ENCODE measurements at places on chromosomes 1 and 21.

- peak; percentile 92 for DNase-seq
Observed at GRCh38 chr21:46056450-46056903, 41.4 kb upstream of the COL6A2 start.

GRCh38 chr1:7988576-7988975 is 27.1 kb downstream of the PARK7 start:
- no peak for DNase-seq

DNA sequence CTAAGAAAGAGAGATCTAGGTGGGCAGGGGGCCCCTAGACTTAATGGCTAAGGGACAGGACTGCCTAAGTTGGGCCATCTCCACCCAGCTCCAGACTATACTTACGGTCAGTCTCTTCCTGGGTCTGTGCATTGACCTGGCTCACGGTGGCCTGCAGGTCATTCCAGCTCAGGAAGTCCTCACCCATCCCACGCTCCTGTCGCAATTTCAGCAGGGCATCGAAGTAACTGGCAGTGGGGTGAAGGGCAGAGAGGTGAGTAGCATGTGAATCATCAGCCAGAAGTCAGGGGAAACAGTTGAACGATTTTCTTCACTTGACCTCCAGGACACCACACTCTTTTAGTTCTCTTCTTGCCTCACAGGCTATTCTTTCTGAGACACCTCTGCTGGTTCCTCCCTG is 20.5 kb downstream of the IQGAP3 start:
- DNase-seq, result no peak

- DNase-seq, result no peak
Observed at GRCh38 chr1:48771561-48771960, 5.1 kb downstream of the BEND5 start.

GRCh38 chr1:95984798-95985374 is 736.7 kb upstream of the PTBP2 start:
- no peak for DNase-seq

GRCh38 chr1:187605736-187606135 is 777.0 kb downstream of the PLA2G4A start:
- DNase-seq, result no peak

- DNase-seq, result no peak
Observed at GRCh38 chr1:20178634-20179370, 7.1 kb upstream of the UBXN10 start.

- no peak for DNase-seq
Observed at GRCh38 chr1:10211805-10212410, 1.5 kb downstream of the KIF1B start.

DNA sequence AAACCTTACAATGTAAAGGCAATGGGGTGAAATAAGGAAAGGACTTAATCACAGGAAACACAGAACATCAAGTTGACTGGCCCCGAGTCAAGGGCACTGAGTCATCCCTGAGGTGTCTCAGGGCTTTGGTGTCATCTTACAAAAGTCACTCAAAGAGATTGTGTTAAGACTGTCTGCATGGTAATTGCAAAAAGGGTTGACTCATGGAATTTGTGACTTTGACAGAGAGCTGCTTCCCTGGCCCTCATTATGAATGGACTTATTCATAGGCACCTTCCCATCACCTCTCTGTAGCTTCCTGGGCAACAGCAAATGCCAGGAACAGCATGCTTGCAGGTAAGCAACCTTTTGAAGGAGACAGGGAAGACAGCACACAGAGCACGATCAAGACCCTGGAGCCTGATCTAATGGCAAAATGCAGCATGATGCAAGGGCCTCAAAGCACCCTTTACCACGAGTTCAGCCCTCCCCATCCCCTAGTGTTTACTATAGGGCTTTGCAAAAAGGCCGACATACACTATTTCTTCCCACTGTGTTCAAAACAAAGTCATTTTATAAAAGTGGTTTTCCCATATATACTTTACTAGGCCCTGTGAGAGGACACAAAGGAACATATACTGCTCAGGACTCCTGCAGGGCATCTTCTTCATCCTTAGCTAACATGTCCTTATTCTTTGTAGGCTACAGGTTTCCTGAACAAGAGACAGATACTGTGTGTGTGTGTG is 17.1 kb downstream of the ZP4 start:
- peak; percentile 94 for DNase-seq

- no peak for DNase-seq
Observed at GRCh38 chr1:27009601-27010197, 3.0 kb downstream of the TENT5B start.

DNA sequence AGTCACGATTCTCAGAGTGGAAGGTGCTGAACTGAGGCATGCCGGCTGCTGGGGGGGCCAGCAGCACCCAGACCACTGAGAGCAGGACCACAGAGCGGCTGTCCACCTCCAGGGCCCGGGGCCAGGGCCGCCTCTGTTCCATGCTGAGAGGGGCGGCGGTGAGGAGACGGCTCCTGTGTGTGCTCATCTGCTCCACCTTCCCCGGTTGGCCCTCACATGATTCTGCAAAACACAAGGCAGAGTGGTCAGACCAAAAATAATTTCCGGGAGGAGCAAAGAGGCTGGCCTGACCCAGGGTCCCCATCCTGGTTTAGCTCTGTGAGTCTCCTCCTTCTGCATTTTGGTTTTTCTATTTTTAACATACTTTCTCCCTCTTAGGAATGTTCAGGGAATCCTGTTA is 26.4 kb downstream of the PLXNA2 start:
- DNase-seq, result no peak

GRCh38 chr1:232384171-232384883 is 245.6 kb downstream of the SIPA1L2 start:
- no peak for DNase-seq

- DNase-seq, result no peak
Observed at GRCh38 chr1:6207075-6207885, 1.4 kb downstream of the RNF207 start.

DNA sequence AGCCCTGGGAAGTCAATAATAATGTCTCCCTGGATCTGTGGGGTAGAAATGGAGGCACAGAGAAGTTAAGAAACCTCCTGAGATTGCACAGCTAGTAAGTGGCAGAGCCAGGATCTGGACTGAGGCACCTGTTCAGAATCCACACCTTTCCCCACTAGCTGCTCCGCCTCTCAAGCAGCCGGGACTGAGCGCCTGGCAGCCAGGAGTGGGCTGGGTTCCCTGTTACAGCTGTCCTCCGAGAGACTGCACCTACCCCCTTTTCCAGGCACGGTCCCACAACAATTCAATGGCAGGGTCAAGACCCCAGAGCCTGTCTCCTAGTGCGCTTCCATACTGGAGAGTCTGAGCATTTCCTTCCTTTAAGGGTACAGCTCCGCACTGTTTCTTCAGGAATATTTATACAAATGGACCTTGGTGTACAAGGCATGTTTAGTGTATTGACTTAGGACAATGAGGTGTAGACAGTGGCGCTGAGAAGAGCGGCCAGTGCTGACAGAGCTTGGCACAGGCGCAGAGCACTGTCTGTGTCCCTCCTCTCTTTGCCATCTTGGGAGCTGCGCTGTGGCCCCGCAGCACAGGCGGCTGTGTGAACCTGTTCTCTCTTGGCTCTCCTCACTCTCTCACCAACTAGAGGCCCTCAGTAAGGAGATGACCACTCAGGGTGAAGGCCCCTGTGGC is 24.4 kb downstream of the GRHL3 start:
- no peak for DNase-seq

DNA sequence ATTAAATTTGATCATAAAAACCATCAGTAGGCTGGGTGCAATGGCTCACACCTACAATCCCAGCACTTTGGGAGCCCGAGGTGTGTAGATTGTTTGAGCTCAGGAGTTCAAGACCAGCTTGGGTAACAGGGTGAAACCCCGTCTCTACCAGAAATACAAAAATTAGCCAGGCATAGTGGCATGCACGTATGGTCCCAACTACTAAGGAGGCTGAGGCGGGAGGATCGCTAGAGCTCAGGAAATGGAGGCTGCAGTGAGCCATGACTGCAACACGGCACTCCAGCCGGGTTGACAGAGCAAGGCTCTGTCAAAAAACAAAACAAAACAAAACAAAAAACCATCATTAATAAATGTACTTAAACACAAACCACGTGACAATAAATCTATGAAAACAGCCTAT is 61.0 kb downstream of the ARID4B start:
- no peak for DNase-seq

DNA sequence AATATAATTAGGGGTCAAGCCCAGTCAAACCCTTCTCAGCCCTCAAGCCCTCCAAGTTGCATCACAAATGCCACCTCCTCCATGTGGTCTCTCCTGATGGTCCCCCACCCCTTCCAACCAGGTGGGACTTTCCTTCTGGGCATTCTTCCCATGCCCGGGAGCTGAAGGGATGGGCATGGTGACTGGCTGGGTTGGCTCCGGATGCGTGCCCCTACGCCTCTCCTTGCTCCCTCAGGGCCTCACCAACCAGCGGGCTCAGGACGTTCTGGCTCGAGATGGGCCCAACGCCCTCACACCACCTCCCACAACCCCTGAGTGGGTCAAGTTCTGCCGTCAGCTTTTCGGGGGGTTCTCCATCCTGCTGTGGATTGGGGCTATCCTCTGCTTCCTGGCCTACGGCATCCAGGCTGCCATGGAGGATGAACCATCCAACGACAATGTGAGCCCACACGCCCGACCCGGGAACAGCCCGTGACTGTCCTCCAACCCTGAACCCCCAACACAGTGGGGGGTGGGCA is 7.5 kb downstream of the ATP1A2 start:
- DNase-seq, result no peak

- DNase-seq, result no peak
Observed at GRCh38 chr1:194067772-194068171, 881.4 kb upstream of the B3GALT2 start.

GRCh38 chr1:229893762-229894444 is 173.1 kb upstream of the GALNT2 start:
- DNase-seq, result no peak
